Lower leg skin (tissue), 4 donors: ENCODE measurements at places on chromosomes 13 and 19. TPM values are rescaled to one million over a fixed set of nuclear protein-coding genes. Genes with fewer than 3 reads are reported as not detected.

The LILRB3 gene
- 6.0 TPM for total RNA-seq

The IL11 gene
- total RNA-seq: not detected

The CBY2 gene
- total RNA-seq: 0.45 TPM

The GJA3 gene
- not detected for total RNA-seq

- no peak for DNase-seq
Observed at GRCh38 chr13:106033659-106034058, 501.8 kb downstream of the EFNB2 start.

DNA sequence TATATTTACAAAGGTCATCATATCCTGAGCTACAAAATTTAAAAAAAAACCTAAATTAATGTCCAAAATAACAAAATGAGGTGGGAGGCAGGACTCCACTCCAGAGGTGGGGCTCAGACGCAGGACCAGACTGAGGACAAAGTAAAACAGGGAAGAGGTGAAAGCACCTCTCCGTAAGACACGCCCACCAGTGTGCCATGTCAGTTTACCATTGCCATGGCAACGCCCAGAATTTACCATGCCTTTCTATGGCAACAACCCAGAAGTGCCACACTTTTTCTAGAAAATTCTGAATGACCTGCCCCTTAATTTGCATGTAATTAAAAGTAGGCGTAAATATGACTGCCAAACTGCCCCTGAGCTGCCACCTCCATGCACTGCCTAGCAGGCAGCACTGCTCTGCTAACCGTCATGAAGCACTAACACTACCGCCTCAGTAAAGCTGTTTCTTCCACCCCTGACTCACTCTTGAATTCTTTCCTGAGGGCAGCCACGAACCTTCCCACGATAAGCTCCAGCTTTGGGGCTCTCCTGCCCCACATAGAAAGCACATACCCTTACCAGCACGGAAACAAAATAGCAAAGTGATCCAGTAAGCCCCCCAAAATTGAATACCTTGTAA is 22.3 kb upstream of the PDCD5 start:
- DNase-seq: no peak

GRCh38 chr13:63161219-63161618 is 1745.6 kb upstream of the PCDH20 start:
- DNase-seq: no peak

DNA sequence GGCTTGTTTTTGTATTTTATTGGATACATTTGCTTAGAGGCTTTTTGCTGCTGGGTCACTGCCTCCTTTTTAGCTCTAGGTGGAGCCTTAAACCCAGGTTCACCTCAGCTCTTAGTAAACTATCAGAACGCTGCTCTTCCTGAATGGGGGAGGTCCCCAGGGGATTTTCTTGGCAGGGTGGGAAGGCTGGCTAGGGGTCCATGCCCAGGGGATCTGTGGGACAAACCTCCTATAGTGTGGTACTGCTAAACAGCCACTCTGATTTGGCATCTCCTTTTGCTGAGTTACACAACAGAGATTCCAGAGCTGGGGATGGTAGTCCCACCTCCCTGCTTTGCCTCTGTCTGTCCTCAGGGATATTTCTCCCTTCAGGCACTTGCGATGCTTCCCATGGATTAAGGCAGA is 204.9 kb downstream of the ZIC5 start:
- DNase-seq: no peak

GRCh38 chr13:51223560-51224270 is 1.5 kb downstream of the FAM124A start:
- no peak for DNase-seq

GRCh38 chr13:96090240-96091101 is 564 bp downstream of the HS6ST3 start:
- no peak for DNase-seq
